ENCODE measurements at places on chromosomes 7 and 10. TPM values are rescaled to one million over a fixed set of nuclear protein-coding genes. Genes with fewer than 3 reads are reported as not detected.

DNA sequence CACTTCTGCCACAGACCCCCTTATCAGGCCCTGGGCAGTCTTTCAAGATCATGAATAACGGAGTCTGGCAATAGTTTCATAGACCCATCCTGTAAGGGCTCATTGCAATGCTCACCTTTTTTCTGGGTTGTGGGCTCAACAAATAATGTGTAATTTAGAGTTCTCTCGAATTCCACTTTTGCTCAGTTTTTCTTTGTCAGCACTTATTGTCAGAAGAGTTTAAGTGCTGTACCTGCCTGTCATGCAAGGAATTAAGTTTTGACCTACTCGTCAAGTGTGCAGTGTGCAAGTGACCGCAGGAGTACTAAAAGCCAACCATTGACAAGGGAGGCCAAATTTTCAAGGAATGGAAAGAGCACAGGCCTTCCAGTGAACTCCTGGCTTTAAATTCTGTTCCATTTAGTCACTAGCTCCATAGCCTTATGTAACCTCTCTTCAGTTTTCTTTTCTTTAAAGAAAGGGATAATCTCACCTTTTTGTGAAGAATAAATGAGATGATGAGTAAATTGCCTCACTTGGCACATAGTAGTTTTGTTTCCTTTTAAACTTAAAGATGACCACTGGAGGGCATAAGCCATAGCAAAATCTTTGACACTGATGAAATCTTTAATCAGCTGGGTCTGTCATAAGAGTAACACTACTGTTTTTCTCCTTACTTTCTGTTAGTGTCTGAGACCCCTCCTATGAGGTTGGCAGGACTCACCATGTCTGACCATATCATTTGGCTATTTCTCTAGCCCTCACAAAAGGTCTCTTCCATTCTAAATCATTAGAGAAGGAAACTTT is 313.3 kb downstream of the TYW1 start:
- DNase-seq: no peak

DNA sequence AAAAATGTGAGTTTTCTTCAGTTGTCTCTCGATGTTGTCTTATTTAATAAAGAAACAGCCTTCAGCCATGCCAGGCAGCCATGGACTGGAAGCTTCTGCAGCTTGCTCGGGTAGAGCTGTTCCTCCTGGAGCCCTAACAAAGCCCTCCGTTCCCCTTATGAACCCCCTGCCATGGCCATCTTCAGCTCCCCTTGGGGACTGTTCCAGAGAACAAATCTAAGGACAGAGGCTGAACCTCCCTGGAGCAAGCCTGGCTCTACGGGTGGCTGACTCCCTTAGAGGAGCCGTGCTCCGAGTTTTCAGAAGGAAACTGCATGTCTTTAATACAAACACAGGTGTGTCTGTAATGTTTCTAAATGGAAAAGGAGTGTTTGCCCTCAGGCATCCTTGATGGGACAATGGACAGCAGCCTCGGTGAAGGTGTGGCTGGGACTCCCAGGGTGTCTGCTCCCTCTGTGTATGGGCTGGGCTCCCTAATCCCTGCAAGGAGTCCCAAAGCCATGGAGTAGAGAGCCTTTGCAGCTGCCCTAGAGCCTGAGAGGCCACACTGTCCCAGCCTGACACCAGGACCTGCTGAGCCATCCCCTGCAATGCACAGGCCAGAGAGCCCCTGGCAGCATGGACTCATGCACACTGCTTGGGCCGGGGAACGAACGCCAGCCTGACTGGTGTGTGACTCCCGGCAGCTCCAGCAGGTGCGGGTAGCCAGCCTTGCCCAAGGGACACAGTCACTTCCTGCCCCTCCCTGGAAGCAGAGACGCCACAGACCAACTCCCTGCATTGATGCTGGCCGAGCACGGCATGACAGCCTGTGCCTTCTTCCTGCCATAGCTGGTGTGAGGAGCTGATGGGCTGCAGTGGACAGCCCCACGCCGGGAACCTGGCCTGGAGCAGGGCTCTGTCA is 381.8 kb downstream of the TCERG1L start:
- no peak for DNase-seq

MCM10 gene
- 2.0 TPM for total RNA-seq

GRCh38 chr10:9743639-9744038 is 1274.0 kb upstream of the CELF2 start:
- no peak for DNase-seq

EBLN1 gene
- total RNA-seq: not detected

PLEKHS1 gene
- total RNA-seq: 30.0 TPM

GRCh38 chr10:26331371-26331770 is 106.8 kb upstream of the APBB1IP start:
- DNase-seq: no peak

DNA sequence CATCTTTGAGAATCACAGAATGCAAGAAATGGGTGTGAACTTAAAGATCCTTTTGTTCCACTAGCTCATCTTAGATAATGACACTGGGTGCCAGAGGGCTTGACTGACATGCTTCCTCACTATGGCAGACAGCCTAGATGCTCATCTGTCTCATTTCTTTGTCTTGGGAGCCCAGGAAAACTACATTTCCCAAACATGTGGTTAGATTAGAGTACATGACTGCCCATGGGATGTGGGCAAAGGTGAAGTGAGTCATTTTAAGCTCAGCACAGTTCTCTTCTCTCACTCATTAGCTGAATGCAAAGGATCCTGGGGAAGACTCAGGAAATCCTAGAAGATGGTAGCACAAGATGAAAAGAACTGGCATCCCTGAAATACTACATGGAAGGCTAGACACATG is 32.5 kb upstream of the TBX20 start:
- DNase-seq: no peak

DNA sequence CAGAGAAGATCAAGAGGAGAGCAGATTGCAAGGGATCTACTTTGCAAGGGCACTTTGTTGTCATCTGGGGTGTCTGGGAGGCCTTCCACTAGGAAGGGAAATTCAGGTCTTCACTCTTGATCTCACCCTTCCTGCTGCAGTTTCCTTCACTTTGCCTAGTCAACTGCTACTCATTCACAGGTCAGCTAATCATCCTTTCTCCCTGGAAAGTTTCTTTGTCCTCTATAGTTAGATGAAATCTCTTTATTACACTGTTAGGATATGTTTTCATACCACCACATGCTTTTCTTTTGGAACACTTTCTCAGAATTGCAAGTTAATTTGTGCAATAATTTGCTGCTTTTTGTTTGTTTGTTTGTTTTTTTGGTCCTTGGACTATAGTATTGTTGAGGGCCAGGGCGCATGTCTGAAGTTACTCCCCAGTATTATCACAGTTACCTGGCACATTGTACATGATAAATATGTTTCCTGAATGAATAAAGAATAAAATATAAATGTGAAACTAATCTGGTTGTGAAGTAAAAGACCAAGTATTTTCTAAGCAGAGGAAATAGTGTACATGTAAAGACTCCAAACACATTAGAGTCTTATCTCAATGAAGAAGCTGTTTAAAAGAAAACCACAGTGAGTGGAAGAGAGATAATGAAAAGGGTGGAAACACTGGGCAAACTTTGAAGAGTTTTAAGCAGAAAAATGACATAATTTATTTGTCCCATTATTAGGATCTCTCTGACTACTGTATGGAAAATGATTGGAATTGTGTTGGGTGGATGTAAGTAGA is 139.9 kb upstream of the DGKB start:
- no peak for DNase-seq

KEL gene
- 4.3 TPM for total RNA-seq

POU6F2 gene
- not detected for total RNA-seq

GIMAP4 gene
- 19.3 TPM for total RNA-seq

DNA sequence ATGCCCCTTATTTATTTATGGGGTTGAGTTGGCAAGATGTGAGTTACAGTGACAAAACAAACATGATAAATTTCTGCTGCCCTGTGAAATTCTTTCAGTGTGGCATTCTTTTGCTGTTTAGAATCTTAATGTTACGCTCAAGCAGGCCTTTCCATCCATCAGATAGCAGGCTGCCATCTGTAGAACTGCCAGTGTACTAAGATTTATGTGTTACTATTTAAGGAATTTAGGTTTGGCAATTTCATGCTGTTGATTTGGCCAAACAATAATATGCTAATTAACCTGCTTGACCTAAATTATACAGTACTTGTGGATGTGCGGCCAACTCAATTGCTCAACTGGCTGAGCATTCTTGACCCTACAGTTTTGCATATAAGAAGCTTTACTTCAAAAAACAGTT is 477.7 kb upstream of the TPK1 start:
- no peak for DNase-seq

VENTX gene
- 0.33 TPM for total RNA-seq

GRCh38 chr10:115092555-115093285 is 445 bp upstream of the ATRNL1 start:
- no peak for DNase-seq

- no peak for DNase-seq
Observed at GRCh38 chr10:88647061-88647615, 17.1 kb upstream of the LIPF start.

DNA sequence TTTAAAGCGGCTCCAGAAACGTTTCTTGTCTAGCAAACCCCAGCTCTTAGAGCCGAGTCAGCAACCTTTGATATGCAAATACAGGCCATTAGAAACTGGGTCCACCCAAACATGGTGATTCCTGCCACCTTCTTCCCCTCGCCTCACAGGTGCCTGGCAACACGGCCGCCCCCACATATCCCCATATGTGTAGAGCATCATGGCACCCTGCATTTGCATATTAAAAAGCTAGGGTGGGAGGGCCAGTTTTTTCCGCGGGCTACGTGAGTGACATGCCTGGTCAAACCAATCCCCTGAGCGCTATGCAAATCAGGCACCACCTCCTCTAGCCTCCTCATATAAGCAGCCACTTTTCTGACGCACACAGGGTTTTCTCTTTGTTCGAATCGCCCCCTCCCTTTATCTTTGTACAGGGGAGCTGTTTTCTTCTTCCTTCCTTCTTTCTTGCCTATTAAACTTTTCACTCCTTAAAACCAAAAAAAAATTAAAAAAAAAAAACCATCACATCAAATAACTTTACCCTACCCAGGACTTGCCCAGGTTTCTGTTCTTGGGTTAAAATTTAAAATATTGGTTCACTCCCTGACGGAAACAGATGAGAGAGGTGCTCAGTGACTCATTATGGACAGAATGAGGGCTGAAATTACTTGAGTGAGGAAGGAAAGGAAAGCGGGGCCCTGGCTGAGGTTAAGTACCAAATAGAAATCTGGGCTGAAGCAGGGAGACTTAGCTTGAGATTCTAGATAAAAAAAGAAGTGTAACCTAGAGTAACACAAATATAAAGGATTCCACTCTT is 59.8 kb downstream of the COA1 start:
- DNase-seq: no peak

GRCh38 chr10:79238606-79239005 is 108.7 kb upstream of the PPIF start:
- DNase-seq: no peak
